Stimulated activated CD4-positive, alpha-beta T cell treated with anti-CD3 and anti-CD28 coated beads, Interleukin-15, amount 100 ng/mL, for 1 hour (primary cell): ENCODE measurements at places on chromosomes 3 and 15.

- no peak for DNase-seq
Observed at GRCh38 chr3:70608434-70608833, 296.0 kb upstream of the MDFIC2 start.

DNA sequence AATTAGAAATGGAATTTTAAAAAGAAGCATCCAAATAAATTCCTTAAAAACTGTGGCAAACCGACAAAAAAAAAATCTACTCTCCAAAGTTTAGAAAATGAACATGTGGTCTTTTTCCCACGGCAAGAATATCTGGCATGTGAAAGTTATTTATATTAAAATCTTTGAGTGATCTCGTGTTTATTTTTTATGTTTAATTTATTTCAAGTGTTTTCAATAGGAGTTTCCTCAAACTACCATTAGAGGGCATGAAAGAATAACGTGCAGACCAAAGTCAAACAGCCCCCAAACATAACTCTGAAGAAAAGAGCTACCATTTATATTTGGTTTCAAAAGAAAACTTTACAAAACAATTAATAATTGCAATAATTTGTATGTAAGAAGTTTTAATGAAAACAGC, 286.4 kb downstream of the ZIC4 start:
- DNase-seq: no peak

- DNase-seq: no peak
Observed at GRCh38 chr15:83653288-83653638, 660 bp upstream of the ADAMTSL3 start.

- DNase-seq: no peak
Observed at GRCh38 chr15:98294126-98294525, 333.6 kb downstream of the ARRDC4 start.

- DNase-seq: no peak
Observed at GRCh38 chr3:196642434-196642833, 2.9 kb downstream of the NRROS start.

GRCh38 chr3:58609990-58610389, 32.8 kb upstream of the FAM107A start:
- no peak for DNase-seq

- DNase-seq: no peak
Observed at GRCh38 chr3:73204841-73205240, 143.4 kb downstream of the EBLN2 start.

- no peak for DNase-seq
Observed at GRCh38 chr3:134627831-134628230, 23.0 kb downstream of the KY start.

- DNase-seq: no peak
Observed at GRCh38 chr3:45048244-45048643, 22.1 kb downstream of the CLEC3B start.

GRCh38 chr15:99404454-99404853, 153.2 kb downstream of the LRRC28 start:
- DNase-seq: no peak
